Caki2 (cell line): ENCODE measurements at places on chromosomes 6 and 20. TPM values are rescaled to one million over a fixed set of nuclear protein-coding genes. Genes with fewer than 3 reads are reported as not detected.
A peak's percentile ranks its signal among the peaks of the same experiment; 100 is the strongest.

The GPX5 gene
- total RNA-seq, result not detected in 2 replicates

The BHLHE23 gene
- not detected in 2 replicates for total RNA-seq

The RIPOR3 gene
- total RNA-seq, result 0.38 and 0.47 TPM in 2 replicates

GRCh38 chr6:115914098-115914497 is 146.6 kb downstream of the FRK start:
- DNase-seq, result no peak

DNA sequence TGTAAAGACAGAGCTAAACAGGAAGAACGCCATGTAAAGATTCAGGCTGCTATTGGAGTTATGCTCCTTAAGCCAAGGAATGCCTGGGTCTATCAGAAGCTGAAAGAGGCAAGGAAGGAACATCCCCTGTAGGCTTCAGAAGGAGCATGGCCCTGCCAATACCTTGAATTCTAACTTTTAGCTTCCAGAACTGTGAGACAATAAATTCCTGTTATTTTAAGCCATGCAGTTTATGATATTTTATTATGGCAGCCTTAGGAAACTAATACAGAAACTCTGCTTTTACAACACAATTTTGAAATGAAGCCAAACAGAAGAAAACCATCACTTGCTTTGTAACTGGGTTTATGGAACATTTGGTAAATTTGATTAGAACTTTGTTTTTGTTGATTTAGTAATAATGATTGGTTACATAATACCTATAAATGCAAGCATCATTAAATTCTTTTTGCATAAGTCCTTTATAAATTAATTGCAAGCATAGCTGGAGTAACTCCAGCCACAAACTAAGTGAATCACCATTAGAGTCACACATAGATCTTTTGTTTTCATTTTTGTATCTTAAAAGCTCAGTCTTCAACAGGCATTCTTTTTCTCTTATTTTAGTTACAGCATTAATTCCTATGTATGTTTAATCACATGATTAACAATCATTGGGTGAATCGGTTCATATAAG is 33.5 kb upstream of the TSPYL1 start:
- DNase-seq, result no peak

DNA sequence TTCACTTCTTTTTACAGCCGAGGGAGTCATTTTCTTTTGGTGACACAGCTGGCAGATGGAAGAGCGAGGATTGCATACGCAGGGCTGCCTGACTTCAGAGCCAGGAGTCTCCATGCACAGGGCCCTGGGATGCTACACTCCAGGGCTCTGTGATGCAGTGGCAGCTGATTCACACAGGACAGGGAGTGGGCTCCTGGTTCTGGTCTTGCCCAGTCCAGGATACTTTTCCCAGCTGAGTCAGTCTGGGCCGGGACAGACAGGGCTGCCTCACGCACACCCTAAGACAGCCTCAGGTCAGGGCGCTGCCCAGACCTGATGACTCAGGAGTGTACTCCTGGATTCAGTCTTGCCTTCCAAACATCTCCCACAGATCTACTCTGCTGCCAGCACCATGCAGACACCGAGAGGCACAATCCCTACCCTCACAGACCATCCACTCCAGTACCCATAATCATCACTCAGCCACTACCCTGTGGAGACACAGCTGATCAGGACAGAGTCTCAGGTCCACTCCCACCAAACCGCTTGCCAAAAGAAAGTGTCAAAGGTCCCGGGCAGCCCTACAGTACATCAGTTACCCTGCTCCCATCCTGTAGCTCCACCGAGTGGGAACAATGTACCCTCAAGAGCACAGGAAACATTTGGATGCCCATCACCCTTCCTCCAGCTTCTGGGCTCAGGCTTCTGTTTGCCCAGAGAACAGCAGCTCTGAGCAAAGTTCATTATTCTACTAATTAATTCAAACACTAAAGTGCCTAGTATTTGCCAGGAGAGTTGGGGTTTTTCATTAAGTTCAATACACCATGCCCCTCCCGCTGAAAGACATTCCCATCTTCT is 11.5 kb downstream of the SDC4 start:
- DNase-seq, result peak; percentile 83

DNA sequence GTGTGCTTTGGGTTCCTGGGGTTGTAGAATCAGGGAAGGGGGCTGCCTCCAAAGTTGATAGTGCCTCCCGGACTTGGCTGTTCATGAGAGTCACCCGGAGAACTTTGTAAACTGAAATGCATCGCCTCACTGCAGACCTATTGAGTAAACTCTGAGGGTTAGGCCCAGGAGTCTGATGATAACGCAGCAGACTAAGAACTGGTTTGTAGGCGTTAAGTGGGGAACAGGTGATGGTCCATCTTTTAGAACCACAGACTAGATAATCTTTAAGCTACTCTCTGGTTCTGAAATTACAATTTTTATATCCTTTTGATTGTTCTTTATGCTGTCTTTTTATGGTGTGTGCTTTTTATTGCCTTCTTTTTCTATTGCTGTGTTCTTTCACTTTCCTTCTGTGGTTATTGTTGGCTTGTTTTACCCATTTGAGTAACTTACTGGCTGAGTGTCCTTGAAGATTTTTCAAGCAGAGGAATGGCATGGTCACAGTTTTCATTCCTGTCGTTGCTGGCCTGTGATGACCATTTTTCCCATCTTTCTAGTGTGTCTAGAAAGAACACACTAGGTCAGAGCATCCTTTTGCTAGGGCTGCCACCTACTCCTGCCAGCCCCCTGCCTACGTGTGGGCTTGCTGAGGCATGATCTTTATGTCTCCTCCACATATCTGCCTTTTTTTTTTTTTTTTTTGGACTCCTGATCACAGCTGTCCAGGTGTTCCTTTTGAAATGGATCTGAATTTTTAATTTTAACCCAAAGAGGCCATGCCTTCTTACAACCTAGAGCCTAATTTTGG is 30.9 kb downstream of the LRRC1 start:
- DNase-seq, result no peak

DNA sequence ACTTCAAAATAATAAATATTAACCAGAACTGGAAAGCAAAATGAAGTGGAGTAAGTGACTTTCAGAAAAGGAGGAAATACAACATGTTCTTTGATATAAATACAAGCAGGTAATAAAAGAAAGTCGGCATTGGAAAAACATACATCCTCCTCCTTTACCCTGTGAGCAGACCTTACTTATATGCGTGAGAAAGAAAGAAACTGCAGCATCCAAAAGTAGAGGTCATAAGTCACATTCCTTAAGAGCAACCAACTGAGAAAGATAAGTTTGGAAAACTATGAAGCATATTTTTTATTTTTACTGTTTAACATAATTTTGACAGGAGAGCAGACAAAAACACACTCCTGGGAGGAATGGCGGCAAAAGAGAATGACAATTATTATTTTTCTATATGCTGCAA is 155.5 kb downstream of the HACE1 start:
- DNase-seq, result no peak

- DNase-seq, result no peak
These were observed 111.3 kb upstream of the MLN start for GRCh38 chr6:33915134-33915533.

DNA sequence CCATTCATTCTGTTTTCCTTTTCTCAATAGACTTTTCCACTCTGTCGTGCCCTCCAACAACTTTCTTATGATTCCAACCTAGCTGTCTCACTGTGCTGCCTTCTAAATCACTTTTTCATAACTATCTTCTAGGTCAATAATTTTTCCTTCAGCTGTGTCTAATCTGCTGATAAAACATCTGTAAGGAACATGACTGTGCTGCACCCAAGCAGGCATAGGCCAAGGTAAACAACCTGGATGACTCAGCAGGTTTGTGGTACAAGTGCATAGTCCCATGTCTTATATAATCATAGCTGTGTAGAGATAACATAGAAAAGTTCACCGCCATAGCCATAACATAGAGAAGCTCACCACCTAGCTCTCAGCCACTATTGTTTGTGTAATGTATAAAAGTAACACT is 332.3 kb downstream of the PLCB1 start:
- peak; percentile 33 for DNase-seq

- no peak for DNase-seq
These were observed 55.0 kb downstream of the SCML4 start for GRCh38 chr6:107769053-107769658.

- DNase-seq, result no peak
These were observed 398.3 kb downstream of the C6orf118 start for GRCh38 chr6:164911151-164911550.

- DNase-seq, result no peak
These were observed 99.9 kb downstream of the CDH26 start for GRCh38 chr20:60057866-60058807.

DNA sequence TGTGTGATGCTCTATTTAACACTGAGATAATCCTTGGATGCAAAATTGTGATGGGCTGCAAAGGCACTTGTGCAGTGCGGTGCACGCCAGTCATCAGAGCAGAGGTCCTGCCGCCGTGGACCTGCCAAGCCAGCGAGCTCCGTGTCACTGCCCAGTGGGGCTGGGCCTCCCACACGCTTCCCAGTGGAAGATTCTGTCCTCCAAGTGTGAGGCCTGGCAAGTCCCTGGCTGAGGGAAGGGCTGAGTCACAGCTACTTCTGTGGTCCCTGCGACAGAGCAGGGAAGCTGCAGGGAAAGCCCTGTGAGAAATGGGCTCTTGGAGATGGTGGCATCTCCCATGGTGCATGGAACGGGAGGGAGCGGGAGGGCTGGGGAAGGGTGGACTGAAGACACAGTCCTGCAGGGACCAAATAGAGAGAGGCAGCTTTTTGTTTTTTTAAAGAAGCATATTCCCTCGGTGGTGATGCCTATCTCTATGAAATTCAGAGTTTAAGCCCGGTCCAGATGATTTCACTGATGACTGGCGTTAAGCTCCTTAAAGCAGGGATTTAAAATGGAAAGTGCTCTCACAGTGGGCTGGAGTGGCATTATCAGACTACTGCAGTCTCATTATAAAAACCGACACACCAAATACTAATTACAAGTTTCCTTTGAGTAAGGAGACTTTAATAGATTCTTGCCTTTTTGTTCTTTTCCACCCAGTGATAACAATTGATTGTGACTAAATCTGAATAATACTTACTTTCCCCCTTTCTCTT is 413.7 kb downstream of the QKI start:
- DNase-seq, result no peak
